ENCODE measurements at places on chromosomes 2 and 18. TPM values are rescaled to one million over a fixed set of nuclear protein-coding genes. Genes with fewer than 3 reads are reported as not detected.
A peak's percentile ranks its signal among the peaks of the same experiment; 100 is the strongest.

- H3K27me3 ChIP-seq, result no peaks in the 10 kb centered on the region
- H3K36me3 ChIP-seq, result no peaks in the 10 kb centered on the region
- H3K27ac ChIP-seq, result peak overlapping the region; percentile 95
Observed at GRCh38 chr2:134917360-134917865, 1.2 kb upstream of the CCNT2 start.

DNA sequence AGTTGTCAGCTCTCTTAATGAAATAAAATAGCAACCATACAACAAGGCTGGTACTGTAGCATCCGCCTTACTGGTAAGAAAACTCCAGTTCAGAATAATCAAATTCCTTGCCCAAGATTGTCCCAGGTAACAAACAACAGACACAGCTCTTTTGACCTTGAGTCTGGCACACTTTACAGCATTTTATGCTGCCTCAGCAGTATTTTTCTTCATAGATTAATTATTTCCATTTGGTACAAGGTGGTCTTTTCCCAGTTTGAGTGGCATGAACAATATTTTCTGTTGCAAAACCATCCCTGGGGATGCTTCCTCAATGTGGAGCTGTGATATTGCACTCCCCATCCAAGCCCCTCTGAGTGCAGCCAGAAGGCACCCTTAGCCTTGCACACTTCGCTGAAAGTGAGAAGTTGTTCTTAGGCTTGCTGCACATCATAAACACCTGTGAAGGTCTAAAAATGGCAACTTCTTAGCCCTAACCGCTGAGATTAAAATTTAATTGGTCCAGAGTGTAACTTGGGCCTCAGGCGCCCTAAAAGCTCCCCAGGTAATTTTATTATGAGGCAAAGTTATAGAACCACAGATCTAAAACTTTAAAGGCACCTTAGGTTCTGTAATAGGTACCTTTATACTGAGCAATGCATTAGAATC lies 523.3 kb downstream of the CMPK2 start:
- no peaks in the 10 kb centered on the region for H3K27me3 ChIP-seq
- H3K36me3 ChIP-seq, result no peaks in the 10 kb centered on the region
- no peak for DNase-seq
- no peak overlapping the region for H3K27ac ChIP-seq
- H3K4me3 ChIP-seq, result no peak overlapping the region

- peak overlapping the region; percentile 84 for H3K27ac ChIP-seq
- peaks cover 5% of the 10 kb centered on the region for H3K36me3 ChIP-seq
- H3K4me1 ChIP-seq, result peaks cover 62% of the 10 kb centered on the region
- no peaks in the 10 kb centered on the region for H3K27me3 ChIP-seq
- DNase-seq, result peak; percentile 73
Observed at GRCh38 chr2:201235860-201236811, 24.2 kb upstream of the CASP8 start.

The CEP76 gene
- 9.9 TPM for total RNA-seq

- no peaks in the 10 kb centered on the region for H3K36me3 ChIP-seq
- no peaks in the 10 kb centered on the region for H3K27me3 ChIP-seq
- no peaks in the 10 kb centered on the region for H3K4me1 ChIP-seq
- no peak for DNase-seq
- no peak overlapping the region for H3K27ac ChIP-seq
- H3K4me3 ChIP-seq, result no peak overlapping the region
Observed at GRCh38 chr2:111638274-111638877, 245.6 kb downstream of the ANAPC1 start.

The PMAIP1 gene
- total RNA-seq, result 8.8 TPM

DNA sequence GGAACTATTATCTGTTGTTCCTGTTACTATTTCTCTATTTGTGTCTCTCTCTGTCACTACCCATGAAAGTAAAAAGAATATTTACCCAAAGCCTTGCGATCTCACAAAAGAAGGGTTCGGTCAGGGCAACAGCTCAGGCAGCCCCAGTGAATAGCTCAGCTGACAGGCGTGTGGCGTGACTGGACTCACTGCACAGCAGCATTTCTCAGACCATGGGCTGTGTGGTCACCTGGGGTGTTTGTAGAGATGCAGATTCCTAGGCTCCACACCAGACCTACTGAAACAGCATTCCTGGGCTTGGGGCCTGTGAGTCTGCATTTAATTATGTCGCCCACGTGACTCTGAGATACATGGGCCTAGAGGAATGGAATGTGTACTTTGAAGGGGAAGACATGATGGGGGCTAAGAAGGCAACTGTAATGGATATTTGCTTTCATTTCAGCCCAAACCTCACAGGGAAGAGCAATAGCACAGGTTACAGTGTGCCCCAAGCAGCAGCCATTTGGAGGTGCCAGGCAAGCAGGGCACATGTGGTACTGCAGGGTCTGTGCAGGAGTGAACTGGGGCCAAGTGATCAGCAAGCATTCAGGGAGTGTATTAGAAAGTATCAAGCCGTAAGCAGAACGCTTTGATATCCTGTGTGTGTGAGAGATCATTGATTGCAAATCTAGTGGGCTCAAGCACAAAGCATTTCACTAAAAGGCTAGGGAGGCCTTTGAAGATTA lies 90.4 kb upstream of the RBMS1 start:
- no peak for DNase-seq
- no peak overlapping the region for H3K4me3 ChIP-seq
- no peak overlapping the region for H3K27ac ChIP-seq

The DNAJC5G gene
- total RNA-seq, result not detected
